Cerebellum (tissue), 4 donors: ENCODE measurements at places on chromosomes 4 and X. TPM values are rescaled to one million over a fixed set of nuclear protein-coding genes. Genes with fewer than 3 reads are reported as not detected.

Gene TMEM156
- total RNA-seq, result 0.09 TPM

Gene APLN
- 2.0 TPM for total RNA-seq

Gene PFKFB1
- total RNA-seq, result 0.45 TPM

Gene ANXA10
- total RNA-seq, result not detected
